ENCODE measurements at places on chromosomes 11 and 22. TPM values are rescaled to one million over a fixed set of nuclear protein-coding genes. Genes with fewer than 3 reads are reported as not detected.
A peak's percentile ranks its signal among the peaks of the same experiment; 100 is the strongest.

The SLC3A2 gene
- 190 TPM for total RNA-seq

- peaks cover 6% of the 10 kb centered on the region for H3K4me1 ChIP-seq
- DNase-seq: no peak
- no peaks in the 10 kb centered on the region for H3K36me3 ChIP-seq
- no peak overlapping the region for H3K4me3 ChIP-seq
- H3K27ac ChIP-seq: peak overlapping the region; percentile 5
- peaks cover 2% of the 10 kb centered on the region for H3K27me3 ChIP-seq
Observed at GRCh38 chr11:57468276-57468675, 7.9 kb downstream of the RTN4RL2 start.

DNA sequence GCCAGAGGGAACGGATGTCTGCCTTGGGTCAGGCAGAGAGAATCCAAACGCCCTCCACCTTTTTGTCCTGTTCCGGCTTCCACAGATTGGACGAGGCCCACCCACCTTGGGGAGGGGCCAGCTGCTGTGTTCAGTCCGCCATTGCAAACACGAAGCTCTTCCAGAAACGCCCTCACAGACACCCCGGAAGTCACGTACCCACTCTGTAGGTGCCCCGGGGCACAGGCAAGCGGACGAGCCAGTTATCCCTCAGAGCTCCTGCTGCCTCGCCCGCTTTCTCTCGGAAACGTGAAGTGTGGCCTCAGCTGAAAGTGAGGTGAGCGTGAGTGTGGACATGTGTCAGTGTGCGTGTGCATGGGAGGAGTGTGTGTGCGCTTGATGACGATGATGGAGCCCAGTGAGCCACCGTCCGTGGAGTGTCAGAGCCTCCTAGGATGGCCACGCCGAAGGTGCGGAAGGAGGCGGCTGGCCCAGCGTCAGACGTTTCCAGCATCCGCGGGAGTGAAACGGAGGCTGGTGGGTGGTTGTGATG lies 869.2 kb downstream of the TBC1D22A start:
- DNase-seq: peak; percentile 11
- H3K27ac ChIP-seq: no peak overlapping the region
- H3K4me1 ChIP-seq: no peaks in the 10 kb centered on the region
- no peak overlapping the region for H3K4me3 ChIP-seq
- H3K27me3 ChIP-seq: no peaks in the 10 kb centered on the region

GRCh38 chr22:20083157-20083890 lies 3.3 kb downstream of the DGCR8 start:
- no peak for DNase-seq
- H3K36me3 ChIP-seq: peaks cover 45% of the 10 kb centered on the region
- peak overlapping the region; percentile 62 for H3K27ac ChIP-seq
- H3K4me1 ChIP-seq: peaks cover 62% of the 10 kb centered on the region
- H3K27me3 ChIP-seq: no peaks in the 10 kb centered on the region
- H3K4me3 ChIP-seq: peak overlapping the region; percentile 16

GRCh38 chr11:35725885-35726284 lies 63.3 kb downstream of the TRIM44 start:
- no peak for DNase-seq
- no peaks in the 10 kb centered on the region for H3K27me3 ChIP-seq
- H3K36me3 ChIP-seq: peaks cover 33% of the 10 kb centered on the region
- no peak overlapping the region for H3K4me3 ChIP-seq
- no peak overlapping the region for H3K27ac ChIP-seq

DNA sequence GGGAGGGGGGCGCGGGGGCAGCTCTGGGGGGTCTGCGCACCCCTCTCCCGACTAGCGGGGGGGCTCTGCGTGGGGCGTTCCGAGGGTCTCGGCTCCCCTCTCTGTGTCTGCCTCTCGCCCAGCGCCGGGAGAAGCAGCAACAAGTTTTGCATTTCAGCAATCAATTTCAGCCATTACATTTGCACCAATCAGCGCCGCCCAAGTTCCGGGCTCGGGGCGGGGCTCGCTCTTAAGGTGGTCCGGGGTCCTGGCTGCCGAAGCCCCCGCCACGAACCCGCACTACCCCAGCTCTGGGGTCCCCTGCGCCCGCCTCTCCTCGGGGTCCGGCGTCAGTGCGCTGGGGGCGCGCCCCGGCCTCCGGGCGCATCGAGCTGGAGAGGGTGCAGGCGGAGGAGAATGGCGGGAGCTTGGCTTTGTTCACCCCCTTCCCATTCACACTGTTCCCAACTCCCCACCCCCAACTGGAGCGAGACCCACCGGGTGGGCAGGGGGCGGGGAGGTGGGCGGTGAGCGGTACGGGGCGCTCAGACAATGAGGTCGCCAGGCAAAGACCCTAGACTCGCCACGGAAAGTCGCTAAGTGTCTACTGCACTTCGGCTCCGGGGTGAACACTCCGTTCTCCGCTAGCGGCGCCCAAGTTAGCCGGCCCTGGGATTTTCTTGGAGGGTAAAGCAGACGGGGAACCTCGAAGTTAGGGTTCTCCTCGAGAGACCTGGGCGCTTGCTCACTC lies at the start of gene MN1:
Gene MN1 (minus strand): TSS at position 141 of the 730 bp plus-strand sequence. CDS start 1,213 bp downstream, outside the sequence.
- H3K27ac ChIP-seq: no peak within 1 kb of the TSS
- peak within 1 kb of the TSS; percentile 71 for H3K4me3 ChIP-seq
- peak; percentile 44 for DNase-seq
- H3K36me3 ChIP-seq: no peaks in the 10 kb centered on the region

- DNase-seq: peak; percentile 38
- no peak overlapping the region for H3K4me3 ChIP-seq
- H3K27ac ChIP-seq: no peak overlapping the region
- H3K27me3 ChIP-seq: no peaks in the 10 kb centered on the region
- H3K4me1 ChIP-seq: no peaks in the 10 kb centered on the region
Observed at GRCh38 chr11:1453611-1454034, 33.0 kb downstream of the MOB2 start.

The MYEOV gene
- total RNA-seq: not detected

DNA sequence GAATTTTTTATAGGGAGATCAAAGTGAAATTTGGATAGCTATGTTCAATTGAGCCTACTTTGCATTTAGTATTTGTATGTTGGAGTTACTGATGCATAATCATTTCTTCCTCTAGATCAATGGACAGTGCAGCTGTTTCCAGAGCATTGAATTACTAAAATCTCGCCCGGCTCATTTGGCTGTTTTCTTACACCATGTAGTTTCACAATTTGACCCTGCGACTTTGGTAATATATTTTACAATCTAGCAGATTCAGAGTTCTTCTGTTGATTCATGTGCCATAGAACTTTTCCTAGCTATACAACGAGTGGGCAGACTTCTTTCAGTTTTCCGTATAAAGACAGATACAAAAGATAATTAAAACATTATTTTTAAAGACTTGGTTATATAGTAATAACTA lies 70.0 kb upstream of the GRIK4 start:
- H3K4me3 ChIP-seq: no peak overlapping the region
- no peak overlapping the region for H3K27ac ChIP-seq
- no peaks in the 10 kb centered on the region for H3K4me1 ChIP-seq
- H3K36me3 ChIP-seq: no peaks in the 10 kb centered on the region
- DNase-seq: no peak

DNA sequence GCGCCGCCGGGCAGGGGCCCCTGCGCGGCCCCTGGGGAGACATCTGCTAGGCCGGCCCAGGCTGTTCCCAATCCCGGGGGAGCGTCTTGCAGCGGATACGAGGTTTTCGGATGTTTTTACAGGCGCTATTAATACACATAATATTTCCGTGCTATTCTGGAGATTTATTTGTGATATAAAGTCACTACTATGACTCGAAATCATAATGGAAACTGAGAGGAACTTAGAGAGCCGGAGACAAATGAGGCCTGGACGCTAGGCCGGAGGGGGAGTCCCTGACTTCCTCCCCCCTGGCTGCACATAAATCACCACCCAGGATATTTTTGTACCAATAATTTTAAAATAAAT lies 91.7 kb upstream of the ANO1 start:
- peaks cover 65% of the 10 kb centered on the region for H3K27me3 ChIP-seq
- DNase-seq: no peak
- no peak overlapping the region for H3K4me3 ChIP-seq
- no peaks in the 10 kb centered on the region for H3K4me1 ChIP-seq

Data from activated CD8-positive, alpha-beta T cell treated with anti-CD3 and anti-CD28 coated beads, Interleukin-2, amount 10 ng/mL, durations not matched to agents 7 days and 5 days (primary cell).